ENCODE measurements at places on chromosomes 16 and 17. TPM values are rescaled to one million over a fixed set of nuclear protein-coding genes. Genes with fewer than 3 reads are reported as not detected.

GRCh38 chr17:45973946-45974859 is 24.8 kb upstream of the STH start:
- no peak for DNase-seq

DNA sequence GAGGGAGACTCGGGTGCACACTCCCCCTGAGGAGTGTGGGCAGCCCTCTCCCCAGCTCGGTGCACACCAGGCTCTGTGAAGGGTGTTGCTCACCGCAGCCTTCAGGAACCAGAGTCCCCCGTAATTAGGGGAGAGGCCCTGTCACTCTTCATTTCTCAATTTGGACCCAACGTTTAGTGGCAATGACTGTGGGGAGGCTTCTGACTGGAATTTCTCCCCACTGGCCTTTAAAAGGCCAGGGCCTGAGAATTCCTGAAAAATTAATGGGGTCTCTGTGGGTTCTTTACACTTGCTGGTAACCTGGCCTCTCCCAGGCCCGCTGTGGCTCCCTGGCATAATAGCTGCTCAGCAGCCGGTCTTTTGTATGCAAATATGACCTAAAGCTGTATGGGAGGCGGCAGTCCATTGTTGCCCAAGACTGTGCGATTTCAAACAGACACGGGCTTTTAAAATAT is 209.7 kb downstream of the MSI2 start:
- DNase-seq = no peak

ST6GALNAC1 gene
- 0.09 TPM for polyA plus RNA-seq

ZMYND15 gene
- 1.7 TPM for polyA plus RNA-seq

DNA sequence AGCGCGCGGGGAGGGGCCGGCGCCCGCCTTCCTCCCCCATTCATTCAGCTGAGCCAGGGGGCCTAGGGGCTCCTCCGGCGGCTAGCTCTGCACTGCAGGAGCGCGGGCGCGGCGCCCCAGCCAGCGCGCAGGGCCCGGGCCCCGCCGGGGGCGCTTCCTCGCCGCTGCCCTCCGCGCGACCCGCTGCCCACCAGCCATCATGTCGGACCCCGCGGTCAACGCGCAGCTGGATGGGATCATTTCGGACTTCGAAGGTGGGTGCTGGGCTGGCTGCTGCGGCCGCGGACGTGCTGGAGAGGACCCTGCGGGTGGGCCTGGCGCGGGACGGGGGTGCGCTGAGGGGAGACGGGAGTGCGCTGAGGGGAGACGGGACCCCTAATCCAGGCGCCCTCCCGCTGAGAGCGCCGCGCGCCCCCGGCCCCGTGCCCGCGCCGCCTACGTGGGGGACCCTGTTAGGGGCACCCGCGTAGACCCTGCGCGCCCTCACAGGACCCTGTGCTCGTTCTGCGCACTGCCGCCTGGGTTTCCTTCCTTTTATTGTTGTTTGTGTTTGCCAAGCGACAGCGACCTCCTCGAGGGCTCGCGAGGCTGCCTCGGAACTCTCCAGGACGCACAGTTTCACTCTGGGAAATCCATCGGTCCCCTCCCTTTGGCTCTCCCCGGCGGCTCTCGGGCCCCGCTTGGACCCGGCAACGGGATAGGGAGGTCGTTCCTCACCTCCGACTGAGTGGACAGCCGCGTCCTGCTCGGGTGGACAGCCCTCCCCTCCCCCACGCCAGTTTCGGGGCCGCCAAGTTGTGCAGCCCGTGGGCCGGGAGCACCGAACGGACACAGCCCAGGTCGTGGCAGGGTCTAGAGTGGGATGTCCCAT is 232.8 kb downstream of the SEC14L1 start:
- DNase-seq = no peak

DNA sequence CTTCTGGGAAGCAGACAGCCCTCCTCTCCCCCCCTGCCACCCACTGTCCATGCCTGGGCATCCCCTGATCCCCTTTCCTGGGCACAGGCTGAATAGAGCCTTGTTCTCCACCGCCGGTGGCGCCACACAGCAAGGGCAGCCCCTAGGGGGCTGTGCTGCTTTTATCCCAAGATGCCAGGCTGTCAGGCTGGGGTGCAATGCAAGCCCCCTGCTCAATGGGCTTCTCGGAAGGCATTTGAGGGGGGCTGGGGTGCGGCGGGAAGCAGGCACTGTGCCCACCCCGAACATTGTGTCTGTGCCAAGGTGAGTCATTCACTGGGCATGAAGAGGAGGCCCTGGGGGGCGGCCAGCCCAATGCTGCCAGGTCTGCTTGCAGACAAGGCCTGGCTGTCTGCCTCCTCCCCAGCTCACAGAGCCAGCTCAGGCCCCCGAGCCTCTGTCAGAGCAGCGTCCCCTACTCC is 1.5 kb upstream of the GFAP start:
- no peak for DNase-seq

GRCh38 chr17:28944343-28944742 is 7.0 kb downstream of the PHF12 start:
- no peak for DNase-seq

DNA sequence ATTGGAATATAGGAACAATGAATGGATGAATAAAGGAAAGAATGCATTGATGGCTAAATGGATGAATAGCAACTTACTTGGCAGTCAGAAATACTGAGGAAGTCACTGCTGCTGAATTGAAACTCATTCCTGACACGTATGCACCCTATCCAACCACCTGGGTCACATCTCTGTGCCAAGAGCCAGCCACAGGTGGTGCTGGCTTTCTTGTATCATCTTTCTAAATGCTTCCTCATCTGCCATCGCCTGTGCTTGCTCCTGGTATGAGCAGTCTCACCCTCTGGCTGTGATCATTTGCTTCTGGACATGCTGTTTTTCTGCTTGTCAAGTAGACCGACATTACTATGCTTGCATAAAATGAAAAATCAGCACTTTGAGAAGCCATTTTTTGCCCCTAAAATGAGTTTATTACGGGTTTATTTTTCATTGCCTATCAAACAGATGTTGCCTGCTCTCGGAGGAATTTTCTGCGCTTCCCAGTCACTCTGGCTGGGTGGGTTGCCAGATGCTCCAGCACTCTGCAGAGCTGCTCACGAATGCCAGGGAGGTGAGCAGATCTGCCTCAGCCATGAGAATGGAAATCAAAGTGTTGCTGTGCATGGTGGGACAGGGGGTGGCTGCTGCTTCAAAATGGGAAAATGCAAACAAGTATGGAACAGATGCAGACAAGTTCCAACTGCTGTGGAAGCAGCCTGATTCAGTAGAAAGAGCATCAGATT is 1349.6 kb upstream of the CDH8 start:
- no peak for DNase-seq

DNA sequence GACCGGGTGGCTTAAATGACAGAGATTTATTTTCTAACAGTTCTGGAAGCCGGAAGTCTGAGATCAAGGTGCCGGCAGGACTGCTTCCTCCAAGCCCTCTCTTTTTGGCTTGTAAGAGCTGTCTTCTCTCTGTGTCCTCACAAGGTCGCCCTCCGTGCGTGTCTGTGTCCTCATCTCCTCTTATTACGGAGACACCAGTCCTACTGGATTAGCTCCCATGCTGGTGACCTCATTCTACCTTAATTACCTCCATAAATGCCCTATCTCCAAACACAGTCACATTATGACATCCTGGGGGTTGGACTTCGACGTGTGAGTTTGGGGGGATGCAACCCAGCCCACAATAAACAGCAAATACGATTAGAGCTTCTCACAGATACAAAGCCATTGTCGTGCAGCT is 161.5 kb downstream of the FOXL1 start:
- no peak for DNase-seq

- no peak for DNase-seq
Observed at GRCh38 chr16:8646326-8647053, 25.0 kb downstream of the METTL22 start.

- no peak for DNase-seq
Observed at GRCh38 chr16:59214455-59214854, 480.3 kb upstream of the GOT2 start.

GRCh38 chr16:89034971-89035668 is 58.1 kb upstream of the CBFA2T3 start:
- no peak for DNase-seq

DNA sequence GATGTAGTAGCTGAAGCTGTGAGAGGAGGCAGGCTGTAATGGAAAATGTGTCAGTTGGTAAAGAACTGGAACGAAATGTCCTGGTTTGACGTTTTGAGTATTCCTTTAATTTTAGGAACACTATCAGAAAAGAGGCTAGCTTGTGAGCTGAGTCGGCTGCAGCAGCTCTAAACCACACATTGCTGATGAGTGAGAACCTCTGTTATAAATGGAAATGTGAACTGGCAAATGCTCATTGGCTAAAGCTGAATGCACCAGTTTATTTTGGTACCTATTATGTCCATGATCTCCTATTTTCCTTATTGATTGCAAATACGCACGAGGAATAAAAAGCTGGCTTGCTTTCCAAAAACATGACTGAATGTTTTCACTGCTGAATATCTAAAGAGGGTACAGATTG is 11.0 kb upstream of the WIPI1 start:
- DNase-seq = no peak

GRCh38 chr17:78257810-78258322 is 26.4 kb downstream of the TMEM235 start:
- DNase-seq = no peak

- no peak for DNase-seq
Observed at GRCh38 chr17:2815781-2816185, 19.5 kb downstream of the RAP1GAP2 start.

- no peak for DNase-seq
Observed at GRCh38 chr17:79659376-79659775, 48.5 kb upstream of the RBFOX3 start.

DNA sequence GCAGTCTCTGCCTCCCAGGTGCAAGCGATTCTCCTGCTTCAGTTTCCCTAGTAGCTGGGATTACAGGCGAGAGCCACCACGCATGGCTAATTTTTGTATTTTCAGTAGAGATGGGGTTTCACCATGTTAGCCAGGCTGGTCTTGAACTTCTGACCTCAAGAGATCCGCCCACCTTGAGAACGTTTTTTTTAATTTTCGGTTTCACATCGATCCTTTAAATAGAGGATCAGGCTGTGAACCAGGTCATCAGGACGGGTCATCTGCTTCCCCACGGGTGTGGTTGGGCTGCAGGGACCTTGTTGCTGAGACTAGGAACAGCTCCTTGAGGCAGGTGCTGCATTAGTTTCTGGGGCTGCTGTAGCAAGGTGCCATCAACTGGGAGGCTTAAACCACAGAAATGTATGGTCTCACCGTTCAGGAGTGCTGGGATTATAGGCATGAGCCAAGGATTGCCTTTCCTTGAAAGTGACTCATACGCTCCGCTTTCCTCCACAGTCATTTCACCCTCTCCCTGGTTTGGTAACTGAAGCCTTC is 7.9 kb upstream of the NAGPA start:
- DNase-seq = no peak

DNA sequence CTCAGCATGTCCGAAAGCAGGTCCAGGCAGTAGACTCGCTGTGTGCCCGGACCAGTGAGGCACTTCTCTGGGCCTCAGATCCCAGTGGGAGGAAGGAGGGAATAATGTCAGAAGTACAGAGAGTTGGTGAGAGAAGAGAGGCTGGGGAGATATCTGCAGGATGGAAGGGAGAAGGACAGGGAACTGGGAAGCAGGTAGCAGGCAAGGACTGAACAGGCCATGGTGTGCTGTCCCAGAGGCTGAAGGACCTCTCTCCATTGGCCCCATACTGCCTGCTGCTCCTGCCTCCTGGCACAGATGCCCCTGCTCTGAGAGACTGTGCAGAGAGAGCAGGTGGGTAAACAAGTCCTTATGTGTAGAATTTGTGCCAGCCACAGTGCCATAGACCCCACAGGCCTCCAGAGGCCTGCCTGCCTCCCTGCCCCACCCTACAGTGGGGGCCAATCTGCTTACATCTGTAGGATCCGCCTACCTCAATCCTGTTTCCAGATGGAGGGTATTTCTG is 34.2 kb upstream of the CRHR1 start:
- no peak for DNase-seq

GRCh38 chr16:48561960-48562393 is 48.0 kb downstream of the N4BP1 start:
- DNase-seq = no peak

DNA sequence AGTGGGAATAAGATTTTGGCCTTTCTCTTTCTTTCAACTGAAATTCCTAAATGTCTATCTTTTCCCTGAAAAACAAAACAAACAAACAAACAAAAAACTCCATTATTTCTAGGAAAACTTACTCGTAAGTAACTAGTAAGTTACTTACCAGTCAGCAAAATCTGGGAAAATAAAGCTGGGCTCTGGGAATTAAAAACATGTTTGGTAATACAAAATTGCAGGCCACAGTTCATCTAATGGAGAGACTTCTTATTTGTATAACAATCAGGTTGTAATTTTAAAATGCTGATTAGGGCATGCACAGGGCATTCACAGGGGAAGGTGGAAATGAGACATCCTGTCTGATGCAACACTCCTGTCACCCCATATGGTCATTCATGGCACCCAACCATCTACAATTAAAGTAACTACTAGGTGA is 3.8 kb upstream of the WIPI1 start:
- DNase-seq = no peak

DNA sequence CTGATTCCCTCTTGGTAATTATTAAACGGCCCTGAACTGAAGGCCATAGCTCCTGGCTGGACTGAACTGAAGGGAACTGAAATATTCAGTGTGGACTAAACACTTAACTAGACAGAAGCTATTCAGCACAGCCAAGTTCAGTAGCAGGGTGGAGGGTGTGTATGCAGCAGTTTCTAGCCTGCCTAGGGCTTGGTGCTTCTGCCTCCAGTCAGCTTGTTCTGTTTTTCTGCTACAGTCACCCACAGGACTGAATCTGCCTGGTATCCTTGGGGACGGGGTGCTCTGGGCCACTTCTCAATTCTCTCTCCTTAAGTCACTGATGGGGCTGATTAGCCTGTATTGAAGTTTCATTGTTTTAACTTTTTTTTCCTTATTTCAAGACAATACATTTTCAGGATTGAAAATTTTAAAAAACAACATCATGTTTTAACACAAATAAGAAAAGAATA is 77.1 kb downstream of the WWP2 start:
- DNase-seq = no peak

DNA sequence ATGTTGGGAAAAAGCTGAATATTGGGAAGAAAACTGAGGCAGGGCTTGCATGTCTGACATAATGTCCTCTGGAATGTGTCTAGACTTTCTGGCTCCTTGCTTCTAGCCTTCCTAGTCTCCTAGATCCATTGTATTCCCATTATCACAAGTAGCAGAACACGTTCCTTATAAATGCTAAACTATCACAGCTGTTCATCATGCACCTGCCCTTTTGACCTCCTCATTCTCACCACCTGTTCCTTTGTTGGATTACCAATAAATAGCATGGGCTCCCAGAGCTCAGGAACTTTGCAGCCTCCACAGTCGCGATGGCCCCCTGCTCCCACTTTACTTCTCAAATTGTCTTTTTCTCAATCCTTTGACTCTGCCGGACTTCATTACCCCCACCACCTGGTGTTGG is 49.7 kb downstream of the ACSM1 start:
- DNase-seq = no peak

- DNase-seq = no peak
Observed at GRCh38 chr17:80922580-80923160, 69.0 kb upstream of the CHMP6 start.

- DNase-seq = no peak
Observed at GRCh38 chr16:77062878-77063675, 127.9 kb upstream of the MON1B start.

Measured in renal cortex interstitium (tissue), 15 donors.